ENCODE measurements at places on chromosomes 5 and 9. TPM values are rescaled to one million over a fixed set of nuclear protein-coding genes. Genes with fewer than 3 reads are reported as not detected.

- peaks cover 3% of the 10 kb centered on the region for H3K4me1 ChIP-seq
- H3K36me3 ChIP-seq, result no peaks in the 10 kb centered on the region
- H3K27ac ChIP-seq, result no peak overlapping the region
- DNase-seq, result no peak
- no peak overlapping the region for H3K4me3 ChIP-seq
- H3K27me3 ChIP-seq, result no peaks in the 10 kb centered on the region
These were observed 60.8 kb downstream of the SEMA4D start for GRCh38 chr9:89436963-89437625.

- H3K27me3 ChIP-seq, result no peaks in the 10 kb centered on the region
- H3K27ac ChIP-seq, result no peak overlapping the region
- no peaks in the 10 kb centered on the region for H3K36me3 ChIP-seq
- DNase-seq, result no peak
- no peak overlapping the region for H3K4me3 ChIP-seq
- no peaks in the 10 kb centered on the region for H3K4me1 ChIP-seq
These were observed 32.5 kb downstream of the JAKMIP2 start for GRCh38 chr5:147750065-147750464.

- DNase-seq, result no peak
- H3K4me1 ChIP-seq, result peaks cover 8% of the 10 kb centered on the region
- H3K4me3 ChIP-seq, result no peak overlapping the region
These were observed 18.9 kb upstream of the PFDN1 start for GRCh38 chr5:140321796-140322195.

DNA sequence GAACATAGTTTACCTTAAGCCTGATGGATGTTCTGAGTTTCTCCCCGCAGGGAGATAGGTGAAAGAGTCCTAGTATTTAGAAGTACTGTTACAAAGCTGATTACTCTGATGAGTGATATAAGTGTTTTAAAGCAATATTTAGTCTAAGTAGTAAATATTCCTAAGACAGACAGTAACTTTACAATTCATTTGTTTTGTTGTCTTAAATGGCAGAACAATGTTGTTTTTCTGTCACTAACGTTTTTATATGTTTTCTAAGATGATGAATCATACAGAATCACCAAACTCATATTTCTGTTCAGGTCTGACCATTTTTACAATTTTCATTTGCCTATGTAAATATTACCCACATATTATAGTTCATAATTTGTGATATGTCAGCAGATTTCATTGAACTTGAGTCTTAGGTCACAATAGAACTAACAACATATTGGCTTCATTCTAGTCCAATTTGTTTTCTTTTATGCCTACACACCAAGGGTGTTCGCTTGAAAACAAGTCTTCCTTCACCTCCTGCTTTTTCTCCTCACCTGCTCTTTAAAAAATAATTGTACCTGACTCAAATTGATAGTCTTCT, 30.6 kb downstream of the MAP3K1 start:
- H3K4me1 ChIP-seq, result peaks cover 3% of the 10 kb centered on the region
- DNase-seq, result no peak
- no peaks in the 10 kb centered on the region for H3K27me3 ChIP-seq
- no peak overlapping the region for H3K4me3 ChIP-seq
- no peak overlapping the region for H3K27ac ChIP-seq

The PROB1 gene
- 0.60 TPM for total RNA-seq

- no peak overlapping the region for H3K4me3 ChIP-seq
- H3K4me1 ChIP-seq, result no peaks in the 10 kb centered on the region
- no peaks in the 10 kb centered on the region for H3K27me3 ChIP-seq
- no peak for DNase-seq
- H3K36me3 ChIP-seq, result no peaks in the 10 kb centered on the region
- H3K27ac ChIP-seq, result no peak overlapping the region
These were observed 25.4 kb upstream of the RASA1 start for GRCh38 chr5:87242242-87242641.

DNA sequence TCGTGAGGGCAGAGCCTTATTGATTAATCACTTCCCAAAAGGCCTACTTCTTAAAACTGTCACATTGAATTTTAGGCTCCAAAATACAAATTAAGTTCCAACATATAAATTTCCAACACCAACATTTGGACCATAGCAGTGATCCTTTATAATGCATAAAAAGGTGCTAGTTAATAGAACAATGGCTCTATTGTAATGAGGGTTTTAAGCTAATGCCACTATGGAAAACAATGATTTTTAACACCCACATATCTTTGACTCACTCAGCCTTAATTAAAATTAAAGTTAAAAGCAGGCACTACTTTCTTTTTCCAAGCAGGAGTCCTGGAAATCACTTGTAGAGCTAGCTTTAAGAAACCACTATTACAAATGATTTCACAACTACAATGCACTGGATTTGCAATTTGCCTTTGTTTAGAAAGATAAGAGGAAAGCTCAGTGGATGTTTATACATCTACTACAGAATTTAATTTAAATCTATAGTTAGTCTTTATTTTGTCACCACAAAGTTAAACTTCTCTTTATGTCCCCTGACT, 41.8 kb downstream of the DPYSL3 start:
- H3K27ac ChIP-seq, result no peak overlapping the region
- no peaks in the 10 kb centered on the region for H3K36me3 ChIP-seq
- H3K27me3 ChIP-seq, result no peaks in the 10 kb centered on the region

- no peaks in the 10 kb centered on the region for H3K36me3 ChIP-seq
- no peak overlapping the region for H3K27ac ChIP-seq
- no peaks in the 10 kb centered on the region for H3K27me3 ChIP-seq
- peaks cover 2% of the 10 kb centered on the region for H3K4me1 ChIP-seq
- DNase-seq, result no peak
These were observed 1937.1 kb upstream of the WWC1 start for GRCh38 chr5:166354332-166354731.

GRCh38 chr5:86865256-86865785, 247.6 kb downstream of the COX7C start:
- H3K4me3 ChIP-seq, result no peak overlapping the region
- H3K36me3 ChIP-seq, result no peaks in the 10 kb centered on the region
- H3K27me3 ChIP-seq, result peaks cover 2% of the 10 kb centered on the region
- no peak overlapping the region for H3K27ac ChIP-seq
- H3K4me1 ChIP-seq, result no peaks in the 10 kb centered on the region
- DNase-seq, result no peak

- H3K27me3 ChIP-seq, result no peaks in the 10 kb centered on the region
- no peaks in the 10 kb centered on the region for H3K36me3 ChIP-seq
- no peak overlapping the region for H3K4me3 ChIP-seq
- H3K27ac ChIP-seq, result no peak overlapping the region
These were observed 43.5 kb downstream of the ANKDD1B start for GRCh38 chr5:75654693-75655295.

DNA sequence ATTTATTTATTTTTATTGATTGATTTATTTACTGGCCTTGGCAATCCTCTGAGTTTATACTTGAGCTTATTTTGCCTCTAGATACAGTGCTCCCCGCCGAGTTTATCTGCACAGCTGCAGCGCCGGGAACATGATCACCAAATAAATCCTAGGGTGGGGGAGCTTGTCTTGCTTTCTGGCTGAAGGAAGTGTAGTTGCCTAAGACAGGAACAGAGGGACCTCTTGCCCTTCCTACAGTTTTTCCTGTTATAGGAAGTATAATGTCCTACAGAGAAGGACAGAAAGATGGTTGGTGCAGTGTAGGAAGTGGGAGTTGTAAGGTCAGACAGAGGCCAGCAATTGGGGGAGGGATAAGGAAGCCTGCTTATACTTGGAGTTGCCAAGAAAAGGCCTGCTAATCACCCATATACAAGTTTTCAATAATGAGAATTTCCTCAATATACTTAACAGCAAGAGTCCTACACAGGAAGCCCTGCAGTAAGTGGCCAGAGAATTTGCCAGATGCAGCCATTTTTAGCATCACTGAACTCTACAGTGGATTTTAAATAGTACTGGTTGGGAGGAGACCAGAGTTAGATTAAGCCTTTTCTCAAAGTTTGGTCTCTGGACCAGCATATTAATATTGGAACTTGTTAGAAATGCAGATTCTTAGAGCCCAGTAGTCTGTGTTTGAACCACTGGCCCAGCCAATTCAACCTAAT, 7.7 kb downstream of the AOPEP start:
- no peaks in the 10 kb centered on the region for H3K4me1 ChIP-seq
- no peak overlapping the region for H3K4me3 ChIP-seq
- no peak for DNase-seq
- no peaks in the 10 kb centered on the region for H3K27me3 ChIP-seq
- H3K27ac ChIP-seq, result no peak overlapping the region

The PFN3 gene
- not detected for total RNA-seq

DNA sequence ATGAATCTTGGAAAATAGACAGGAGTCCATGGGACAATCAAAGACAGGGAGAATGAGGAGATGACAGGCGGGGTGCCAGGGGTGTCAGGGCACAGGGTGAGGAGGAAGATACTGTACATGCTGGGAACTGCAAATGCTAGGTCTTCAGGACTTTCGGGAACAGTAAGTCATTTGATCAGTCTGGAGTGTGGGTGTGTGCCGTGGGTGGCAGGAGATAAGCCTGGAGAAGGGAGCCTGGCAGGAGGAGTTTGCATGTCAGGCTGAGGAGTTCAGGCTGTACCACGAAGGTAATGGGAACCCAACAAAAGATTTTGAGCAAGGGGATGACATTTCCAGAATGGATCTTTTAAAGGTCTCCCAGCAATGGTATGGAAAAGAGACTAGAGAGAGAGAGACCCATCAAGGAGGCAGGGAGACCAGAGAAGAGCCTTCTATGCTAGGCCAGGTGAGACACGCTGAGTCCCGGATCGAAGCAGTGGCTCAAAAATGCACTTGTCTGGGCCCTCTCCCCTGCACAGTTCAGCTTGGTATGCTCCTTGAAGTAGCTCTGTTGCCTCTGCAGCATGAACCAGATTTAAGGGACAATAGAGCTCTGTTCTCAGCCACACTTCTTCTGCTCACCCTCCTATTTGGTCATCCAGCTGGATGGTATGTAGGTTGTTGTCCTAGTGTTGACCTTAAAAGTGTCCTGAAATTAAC, 77.0 kb upstream of the FER start:
- no peak overlapping the region for H3K27ac ChIP-seq
- H3K36me3 ChIP-seq, result no peaks in the 10 kb centered on the region
- no peak overlapping the region for H3K4me3 ChIP-seq

GRCh38 chr5:117454716-117455212, 880.1 kb upstream of the SEMA6A start:
- no peak overlapping the region for H3K27ac ChIP-seq
- H3K4me3 ChIP-seq, result peak overlapping the region; percentile 5
- no peaks in the 10 kb centered on the region for H3K36me3 ChIP-seq
- H3K27me3 ChIP-seq, result no peaks in the 10 kb centered on the region

- DNase-seq, result no peak
- H3K36me3 ChIP-seq, result no peaks in the 10 kb centered on the region
- no peak overlapping the region for H3K27ac ChIP-seq
- H3K4me3 ChIP-seq, result no peak overlapping the region
- H3K4me1 ChIP-seq, result peaks cover 6% of the 10 kb centered on the region
These were observed 10.6 kb upstream of the TENT4A start for GRCh38 chr5:6702633-6703032.

The PTPN3 gene
- total RNA-seq, result 3.3 TPM

The PPP3R2 gene
- total RNA-seq, result not detected

DNA sequence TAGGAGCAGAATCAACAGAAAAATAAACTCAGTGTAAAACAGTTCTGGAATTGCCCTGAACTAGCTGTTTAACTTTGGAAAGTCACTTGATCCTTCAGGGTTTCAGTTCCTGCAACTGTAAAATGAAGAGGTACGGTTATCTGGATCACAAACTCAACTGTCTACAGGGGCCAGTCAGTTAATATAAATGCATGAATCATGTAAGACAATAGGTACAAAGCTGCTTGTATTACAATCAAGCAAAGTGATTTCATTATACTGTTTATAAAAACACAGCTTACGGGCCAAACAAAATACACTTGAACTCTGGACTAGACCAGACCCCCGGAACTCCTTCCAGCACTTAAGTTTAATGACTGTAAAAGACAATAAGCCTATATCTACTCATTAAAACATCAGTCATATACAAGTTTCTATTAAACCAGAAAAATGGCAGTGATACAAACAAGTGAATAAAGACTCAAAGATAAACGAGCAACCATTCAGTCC, 73.0 kb downstream of the MRPS27 start:
- no peaks in the 10 kb centered on the region for H3K27me3 ChIP-seq
- H3K36me3 ChIP-seq, result no peaks in the 10 kb centered on the region
- no peak overlapping the region for H3K4me3 ChIP-seq
- no peak overlapping the region for H3K27ac ChIP-seq
- peaks cover 10% of the 10 kb centered on the region for H3K4me1 ChIP-seq
- no peak for DNase-seq

- H3K27me3 ChIP-seq, result no peaks in the 10 kb centered on the region
- DNase-seq, result no peak
- no peak overlapping the region for H3K27ac ChIP-seq
- no peaks in the 10 kb centered on the region for H3K36me3 ChIP-seq
These were observed 1.7 kb upstream of the TOR4A start for GRCh38 chr9:137275588-137276472.

DNA sequence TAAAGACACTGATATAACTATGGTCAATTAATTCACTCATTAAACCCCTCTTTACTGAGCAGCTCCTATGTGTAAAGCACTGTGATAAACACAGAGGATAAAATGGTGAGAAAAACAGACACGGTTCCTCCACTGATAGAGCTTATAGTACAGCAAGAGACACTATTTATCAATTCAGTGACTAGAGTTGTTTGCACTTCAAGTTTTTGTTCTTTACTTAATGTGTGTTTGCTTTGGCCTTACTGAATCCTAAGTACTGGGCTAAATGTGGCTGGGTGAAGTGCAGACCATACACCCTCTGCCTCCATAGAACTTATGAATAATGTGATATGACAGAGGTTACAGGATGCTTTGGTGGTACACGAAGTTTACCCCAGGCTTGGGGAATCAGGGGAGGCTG, 80.1 kb upstream of the ITGA1 start:
- no peaks in the 10 kb centered on the region for H3K36me3 ChIP-seq
- no peaks in the 10 kb centered on the region for H3K4me1 ChIP-seq
- no peak for DNase-seq
- H3K27ac ChIP-seq, result no peak overlapping the region

- no peaks in the 10 kb centered on the region for H3K27me3 ChIP-seq
- no peaks in the 10 kb centered on the region for H3K36me3 ChIP-seq
- no peaks in the 10 kb centered on the region for H3K4me1 ChIP-seq
- H3K27ac ChIP-seq, result no peak overlapping the region
These were observed 1.4 kb upstream of the N4BP3 start for GRCh38 chr5:178111925-178112324.

The LEAP2 gene
- total RNA-seq, result 1.0 TPM

The SCGB3A2 gene
- not detected for total RNA-seq

GRCh38 chr5:64145216-64145895, 20.3 kb upstream of the RNF180 start:
- no peaks in the 10 kb centered on the region for H3K36me3 ChIP-seq
- H3K4me3 ChIP-seq, result no peak overlapping the region
- DNase-seq, result no peak
- H3K4me1 ChIP-seq, result peaks cover 3% of the 10 kb centered on the region

The SPOCK1 gene
- total RNA-seq, result 5.1 TPM

- peaks cover 5% of the 10 kb centered on the region for H3K4me1 ChIP-seq
- no peak overlapping the region for H3K4me3 ChIP-seq
- DNase-seq, result no peak
- no peaks in the 10 kb centered on the region for H3K36me3 ChIP-seq
- H3K27ac ChIP-seq, result no peak overlapping the region
- no peaks in the 10 kb centered on the region for H3K27me3 ChIP-seq
These were observed 146.3 kb downstream of the TTC39B start for GRCh38 chr9:15160673-15161072.

The EGFL7 gene
- total RNA-seq, result 45.4 TPM

The BRINP1 gene
- not detected for total RNA-seq

GRCh38 chr9:68702493-68702892, 2.5 kb upstream of the PIP5K1B start:
- no peak overlapping the region for H3K27ac ChIP-seq
- no peak for DNase-seq
- H3K4me1 ChIP-seq, result no peaks in the 10 kb centered on the region
- no peaks in the 10 kb centered on the region for H3K36me3 ChIP-seq

- no peak overlapping the region for H3K4me3 ChIP-seq
- no peak overlapping the region for H3K27ac ChIP-seq
- H3K36me3 ChIP-seq, result no peaks in the 10 kb centered on the region
- DNase-seq, result no peak
- H3K4me1 ChIP-seq, result no peaks in the 10 kb centered on the region
- H3K27me3 ChIP-seq, result no peaks in the 10 kb centered on the region
These were observed 233.1 kb upstream of the MSX2 start for GRCh38 chr5:174491265-174491664.

Data from ovary (tissue), 10 donors.